ENCODE measurements at places on chromosomes 6 and 20. TPM values are rescaled to one million over a fixed set of nuclear protein-coding genes. Genes with fewer than 3 reads are reported as not detected.

DNA sequence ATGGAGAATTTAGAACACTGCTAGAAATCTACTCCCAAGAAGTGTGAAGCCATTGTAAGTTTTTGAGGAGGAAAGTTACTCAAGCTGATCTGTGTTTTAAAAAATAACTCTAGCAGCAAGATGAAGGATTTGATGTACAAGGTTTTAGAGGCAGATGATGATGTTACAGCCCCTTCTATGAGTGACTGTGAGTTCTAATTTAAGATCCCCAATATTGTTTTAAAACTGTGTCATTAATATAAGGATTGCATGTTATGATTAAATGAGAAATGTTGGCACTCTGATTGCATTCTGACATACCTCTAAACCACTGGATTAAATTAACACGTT, 293.5 kb downstream of the ADGB start:
- no peak for DNase-seq

DNA sequence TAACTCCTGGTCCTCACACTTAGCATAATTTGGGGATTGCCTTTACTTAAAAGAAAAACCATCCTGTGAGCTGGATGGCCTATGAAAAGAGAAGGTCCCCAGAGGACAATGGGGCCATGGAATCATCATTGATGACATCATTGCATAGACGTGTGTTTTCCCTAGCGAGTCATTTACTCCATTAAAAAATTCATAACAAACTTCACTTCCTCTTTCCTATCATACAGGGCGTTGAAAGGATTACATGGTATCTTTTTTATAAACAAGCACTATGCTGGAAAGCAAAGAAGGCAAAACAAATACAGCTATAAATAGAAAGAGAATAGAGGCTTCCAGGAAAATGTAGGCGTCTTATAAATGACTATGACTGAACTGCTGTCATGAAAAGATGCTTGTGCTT, 11.3 kb upstream of the COL12A1 start:
- DNase-seq = no peak

- DNase-seq = no peak
Observed at GRCh38 chr6:17239260-17239659, 41.9 kb upstream of the RBM24 start.

GRCh38 chr20:33125983-33126382, 42.0 kb upstream of the BPIFA2 start:
- no peak for DNase-seq

GRCh38 chr6:118808793-118809638, 84.9 kb upstream of the ASF1A start:
- DNase-seq = no peak

GRCh38 chr6:83199863-83200225, 6.7 kb downstream of the RWDD2A start:
- no peak for DNase-seq

- DNase-seq = no peak
Observed at GRCh38 chr6:164144316-164144715, 729.8 kb downstream of the QKI start.

Gene GNRH2
- not detected for total RNA-seq

Gene ERVFRD-1
- total RNA-seq = 0.22 TPM

Gene DEFB114
- not detected for total RNA-seq

Gene SLC35D3
- total RNA-seq = not detected

Gene ABT1
- 10.3 TPM for total RNA-seq

Gene CNKSR3
- total RNA-seq = 22.2 TPM
